Stimulated activated CD8-positive, alpha-beta memory T cell treated with anti-CD3 and anti-CD28 coated beads, Interleukin-15, amount 100 ng/mL, for 48 hours (primary cell): ENCODE measurements at places on chromosomes 4 and X.

GRCh38 chr4:45410701-45411210, 684.4 kb upstream of the GNPDA2 start:
- no peak for DNase-seq

GRCh38 chr4:146633471-146633800, 5.3 kb upstream of the POU4F2 start:
- DNase-seq: no peak

GRCh38 chr4:152999346-153000075, 63.4 kb downstream of the FHDC1 start:
- DNase-seq: no peak

DNA sequence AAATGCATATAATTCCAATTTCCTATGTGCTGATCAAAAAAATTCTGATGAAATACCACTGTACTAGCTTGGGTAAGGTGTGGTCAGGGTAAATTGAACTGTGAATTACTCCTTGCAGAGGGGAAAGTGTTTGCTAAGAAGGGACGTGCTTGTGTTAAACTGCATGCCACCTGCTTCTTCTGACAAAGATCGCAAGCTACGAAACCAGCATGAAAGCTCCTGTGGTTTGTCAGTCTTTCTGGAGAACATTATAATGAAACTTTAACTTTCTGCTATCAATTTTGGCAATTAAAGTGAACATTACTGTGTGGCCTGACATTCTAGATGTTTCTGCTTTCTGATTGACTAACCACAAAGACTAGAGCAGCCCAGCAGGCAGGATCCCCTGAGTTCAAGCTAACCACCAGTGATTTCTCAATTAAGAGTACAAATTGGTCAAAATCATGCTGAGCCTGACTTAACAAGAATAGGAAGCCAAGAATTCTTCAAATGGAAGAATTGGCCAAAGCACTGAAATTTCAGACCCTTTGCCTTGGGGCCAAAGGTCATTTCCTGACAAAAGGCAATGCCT, 239.0 kb downstream of the SLITRK2 start:
- DNase-seq: no peak

DNA sequence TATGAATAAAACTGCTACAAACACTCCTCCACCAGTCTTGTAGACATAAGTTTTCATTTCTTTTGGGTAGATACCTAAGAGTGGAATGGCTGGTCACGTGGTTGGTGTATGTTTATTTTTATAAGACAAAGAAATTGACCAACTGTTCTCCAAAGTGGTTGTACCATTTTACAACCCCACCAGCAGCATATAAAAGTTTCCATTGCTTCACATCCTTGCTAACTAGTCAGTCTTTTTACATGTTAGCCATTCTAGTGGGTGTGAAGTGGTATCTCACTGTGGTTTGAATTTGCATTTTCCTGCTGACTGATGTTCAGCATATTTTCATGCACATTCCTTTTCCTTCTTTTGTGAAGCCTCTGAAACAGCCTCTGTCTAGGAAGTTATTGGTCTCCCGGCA, 76.2 kb upstream of the ADGRG2 start:
- DNase-seq: no peak

DNA sequence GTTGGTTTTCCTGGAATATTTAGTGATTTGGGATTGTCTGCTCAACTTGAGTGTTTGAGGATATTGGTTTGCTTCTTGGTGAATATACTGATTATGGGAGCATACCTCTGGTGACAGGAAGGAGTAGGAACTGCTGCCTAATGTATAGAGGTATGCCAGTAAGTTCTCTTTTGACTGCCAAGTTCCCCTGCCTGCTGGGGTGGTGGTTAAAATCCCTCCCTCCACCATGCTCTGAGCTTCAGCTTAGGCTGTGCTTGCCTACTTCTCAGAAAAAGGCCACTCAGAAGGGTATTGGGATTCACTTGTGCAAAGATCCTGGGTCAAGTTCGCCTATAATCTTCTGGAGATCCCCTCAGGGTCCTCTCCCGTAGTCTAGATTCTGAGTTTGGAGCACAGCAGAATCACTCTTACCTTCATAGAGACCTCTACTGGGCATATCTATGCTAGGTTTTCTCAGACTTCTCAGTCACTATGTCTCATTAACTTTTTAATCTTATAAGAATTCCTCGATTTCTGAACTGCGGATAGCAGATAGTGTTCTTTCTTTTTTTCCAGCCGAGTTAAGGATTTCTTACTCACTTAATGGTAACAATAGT, 44.7 kb upstream of the DCK start:
- no peak for DNase-seq

DNA sequence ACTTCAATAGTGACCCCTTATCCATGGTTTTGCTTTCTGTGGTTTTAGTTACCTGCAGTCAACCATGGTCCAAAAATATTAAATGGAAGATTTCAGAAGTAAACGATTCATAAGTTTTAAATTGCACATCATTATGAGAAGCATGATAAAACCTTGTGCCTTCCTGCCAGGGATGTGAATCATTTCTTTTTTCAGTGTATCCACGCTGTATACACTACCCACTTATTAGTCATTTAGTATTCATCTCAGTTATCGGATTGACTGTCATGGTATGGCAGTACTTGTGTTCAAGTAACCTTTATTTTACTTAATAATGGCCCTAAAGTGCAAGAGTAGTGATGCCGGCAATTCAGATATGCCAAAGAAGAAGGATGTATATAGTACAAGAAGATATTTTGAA, 37.7 kb upstream of the TASL start:
- DNase-seq: no peak

DNA sequence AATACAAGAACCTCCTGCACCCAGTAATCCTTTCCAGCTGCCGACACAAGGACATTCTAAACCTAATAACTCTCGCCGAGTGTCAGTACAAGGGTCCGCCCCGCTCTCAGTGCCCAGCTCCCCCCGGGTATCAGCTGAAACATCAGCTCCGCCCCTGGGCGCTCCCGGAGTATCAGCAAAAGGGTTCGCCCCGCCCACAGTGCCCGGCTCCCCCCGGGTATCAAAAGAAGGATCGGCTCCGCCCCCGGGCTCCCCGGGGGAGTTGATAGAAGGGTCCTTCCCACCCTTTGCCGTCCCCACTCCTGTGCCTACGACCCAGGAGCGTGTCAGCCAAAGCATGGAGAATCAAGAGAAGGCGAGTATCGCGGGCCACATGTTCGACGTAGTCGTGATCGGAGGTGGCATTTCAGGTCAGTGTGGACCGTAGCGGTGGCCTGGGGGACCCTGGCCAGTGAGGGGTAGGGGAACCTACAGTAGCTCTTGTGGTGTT, at the start of gene MAOA:
MAOA (plus strand) TSS at position 295 of the 490 bp plus-strand sequence; CDS start at position 338, 43 bp downstream.
- DNase-seq: peak; percentile 32

DNA sequence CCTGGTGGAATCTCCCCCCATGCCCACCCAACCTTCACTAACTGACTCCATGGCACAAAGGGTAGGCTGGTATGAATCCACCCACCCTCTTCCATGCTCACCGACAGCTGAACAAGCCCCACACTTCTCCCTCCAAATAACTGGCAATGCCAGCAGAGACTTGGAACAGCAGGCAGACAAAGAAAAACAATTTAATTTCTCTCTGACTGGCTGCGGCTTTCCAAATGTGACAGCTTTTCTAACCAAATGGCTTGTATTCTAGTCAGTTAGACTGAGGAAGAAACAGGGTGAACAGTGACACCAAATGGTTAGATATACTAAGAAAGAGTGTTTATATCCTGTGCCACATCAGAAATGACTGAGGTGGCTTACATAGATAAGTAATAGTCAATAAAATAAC, 199.3 kb upstream of the ADAMTS3 start:
- DNase-seq: no peak

DNA sequence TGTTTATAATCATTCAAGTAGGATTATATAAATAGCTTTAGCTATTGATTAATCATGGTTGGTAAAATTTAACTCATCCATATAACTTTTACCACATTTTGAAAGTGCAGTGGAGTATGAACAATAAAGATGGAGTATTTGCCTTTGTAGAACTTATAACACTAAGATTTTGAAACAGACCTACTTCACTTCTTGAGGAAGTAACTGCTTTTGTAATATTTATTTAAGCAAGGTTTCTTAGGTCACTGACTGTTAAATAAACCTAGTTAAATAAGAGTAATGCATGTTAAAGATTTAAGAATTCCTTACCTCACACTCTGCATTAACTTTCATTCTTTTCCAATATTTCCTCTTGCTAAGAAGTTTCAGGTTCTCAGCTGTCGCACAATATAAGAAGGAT, 242.5 kb downstream of the CFAP299 start:
- DNase-seq: no peak

GRCh38 chrX:20393944-20394343, 127.2 kb upstream of the RPS6KA3 start:
- DNase-seq: no peak

GRCh38 chr4:138688408-138689085, 327.0 kb upstream of the NOCT start:
- DNase-seq: no peak

- DNase-seq: no peak
Measured at GRCh38 chr4:2269618-2270163, 7.8 kb upstream of the MXD4 start.

GRCh38 chr4:7236847-7237246, 44.5 kb downstream of the SORCS2 start:
- no peak for DNase-seq

DNA sequence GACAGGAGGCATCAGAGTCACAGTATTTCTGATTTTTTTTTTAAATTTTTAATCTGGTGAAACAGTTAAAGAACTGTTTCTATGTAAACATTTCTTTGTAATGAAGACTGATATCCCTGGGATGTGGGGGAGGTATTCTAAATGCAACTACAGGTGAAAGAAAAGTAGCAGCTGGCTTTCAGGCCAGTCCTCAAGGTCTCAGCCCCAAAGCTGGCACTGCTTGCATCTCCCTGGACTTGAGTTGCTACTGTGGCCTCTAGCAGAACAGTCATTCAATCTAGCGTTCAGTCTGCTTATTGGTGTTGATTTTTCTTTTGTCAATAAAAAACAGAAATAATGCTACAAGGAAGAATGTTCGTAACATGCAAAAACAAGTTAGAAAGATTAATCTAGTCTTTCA, 4.9 kb downstream of the MBNL3 start:
- no peak for DNase-seq

DNA sequence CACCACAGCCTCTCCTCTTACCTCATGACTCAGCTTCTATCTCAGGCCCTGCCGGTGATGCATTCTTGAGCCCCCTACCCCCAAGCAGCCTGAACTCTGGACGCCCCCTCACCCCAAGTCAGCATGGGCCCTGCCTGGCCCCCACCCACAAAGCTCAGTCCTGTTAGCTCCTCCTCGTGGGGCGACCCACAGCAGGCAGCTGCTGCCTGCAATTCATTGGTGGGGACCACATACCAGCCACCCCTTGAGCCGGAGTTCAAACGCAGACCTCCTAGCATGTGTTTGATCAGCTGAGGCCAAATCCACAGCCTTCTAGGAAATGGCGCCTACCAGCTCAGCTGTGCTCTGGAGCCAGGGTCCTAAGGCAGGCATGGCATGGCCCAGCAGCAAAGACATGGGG, 111.8 kb downstream of the EFNB1 start:
- DNase-seq: no peak

DNA sequence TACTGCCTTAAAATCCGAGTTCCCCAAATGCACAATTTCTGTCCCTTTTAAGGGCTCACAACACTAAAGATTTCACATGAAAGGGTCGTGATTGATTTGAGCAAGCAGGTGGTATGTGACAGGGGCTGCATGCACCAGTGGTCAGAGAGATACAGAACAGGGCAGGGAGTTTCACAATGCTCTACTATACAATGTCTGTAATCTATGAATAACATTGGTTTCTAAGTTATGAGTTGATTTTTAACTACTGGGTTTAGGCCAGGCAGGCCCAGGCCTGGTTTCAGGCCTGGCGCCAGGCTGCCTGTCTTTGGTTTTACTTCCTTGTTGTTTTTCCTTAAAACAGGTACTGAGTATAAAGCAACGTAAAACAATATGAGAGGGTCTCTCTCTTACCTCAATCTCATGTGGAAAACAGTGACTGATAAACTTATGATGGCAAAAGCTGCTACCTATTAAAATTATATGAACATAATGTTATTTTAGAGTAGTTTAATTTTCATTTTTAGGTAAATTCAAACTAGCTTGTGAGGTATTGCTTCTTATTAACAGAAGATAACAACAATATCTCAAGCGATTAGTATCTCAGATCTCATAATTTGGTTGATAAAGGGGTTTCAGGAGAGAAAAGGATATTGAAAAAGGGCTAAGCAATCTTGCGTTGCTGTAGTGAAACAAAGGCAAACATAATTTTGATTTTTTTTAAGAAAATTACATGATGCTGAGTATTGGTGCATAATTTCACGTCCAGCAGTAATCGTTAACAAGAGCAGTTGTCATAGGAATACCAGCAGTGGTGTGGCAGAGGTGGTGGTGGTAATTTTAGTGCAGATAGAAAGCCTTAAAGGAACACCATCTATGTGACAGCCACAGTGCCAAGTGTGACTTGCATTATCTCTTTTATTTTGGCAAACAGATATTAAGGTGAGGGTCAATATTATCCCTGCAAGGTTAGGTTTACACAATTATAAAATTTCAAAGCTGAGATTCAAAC, 944.4 kb upstream of the GRID2 start:
- no peak for DNase-seq

DNA sequence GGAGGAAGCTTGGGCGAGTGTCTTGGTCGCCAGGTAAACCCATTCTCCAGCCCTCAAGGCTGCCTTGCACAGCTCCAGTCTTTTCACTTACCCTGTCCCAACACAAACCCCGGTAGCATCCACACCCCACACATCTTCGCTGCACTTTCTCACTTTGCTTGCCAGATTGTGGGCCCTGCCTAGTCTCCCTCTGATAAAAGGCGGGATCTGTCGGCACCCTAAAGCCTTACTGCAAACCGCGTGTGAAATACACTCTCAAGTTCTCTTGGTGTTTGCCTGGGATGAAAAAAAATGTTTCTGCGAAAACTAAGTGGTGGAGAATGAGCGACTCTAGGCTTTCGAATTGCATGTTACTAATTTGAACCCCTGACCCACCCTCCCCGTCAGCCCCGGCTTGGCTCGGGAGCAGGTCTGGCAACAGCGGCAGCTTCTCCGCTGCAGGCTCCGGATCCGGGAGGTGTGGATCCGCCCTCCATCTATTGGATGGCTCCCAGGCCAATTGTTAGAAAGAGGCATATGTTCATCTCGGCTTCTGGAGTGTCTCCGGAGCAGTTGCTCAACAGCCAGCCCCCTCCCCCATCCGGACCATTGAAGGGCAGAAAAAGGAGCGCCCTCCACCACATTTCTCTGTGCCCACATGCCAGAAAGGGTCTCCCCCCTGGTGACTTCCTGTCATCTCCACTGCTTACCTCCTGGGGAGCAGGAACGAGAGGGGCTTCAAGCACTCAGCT, 3.0 kb upstream of the CITED1 start:
- no peak for DNase-seq

DNA sequence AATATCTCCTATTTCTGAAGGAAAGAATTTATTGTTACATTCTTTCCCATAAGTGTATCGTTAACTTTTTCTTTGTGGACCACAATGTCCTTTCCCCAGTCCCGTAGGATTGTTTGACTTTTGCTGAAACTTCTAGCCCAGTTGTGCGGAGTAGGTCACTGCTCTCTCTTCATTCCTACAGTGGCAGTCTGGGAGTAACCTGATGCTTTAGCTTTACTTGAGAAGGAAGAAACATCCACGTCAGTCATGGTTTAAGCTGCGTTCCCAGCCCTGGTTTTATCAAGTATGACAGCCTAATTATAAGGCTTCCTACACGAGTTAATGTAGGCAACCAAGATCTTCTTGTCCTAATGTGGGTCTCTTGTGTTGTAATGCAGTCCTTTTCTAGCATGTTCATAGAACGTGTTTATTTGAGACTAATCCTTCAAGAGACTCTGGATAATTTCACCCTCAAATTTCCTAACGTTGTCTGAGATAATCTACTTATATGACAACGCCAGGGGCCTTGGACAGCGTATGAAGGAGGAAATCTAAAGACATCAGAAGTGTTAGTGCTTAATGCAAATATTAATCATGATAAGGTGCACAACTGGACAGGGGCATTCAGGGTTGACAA, 40.8 kb upstream of the GRPR start:
- no peak for DNase-seq
